ENCODE measurements at places on chromosomes 2 and 18.

GRCh38 chr2:60558536-60558935 lies 5.1 kb upstream of the BCL11A start:
- no peak for DNase-seq

GRCh38 chr18:53025247-53025646 lies 685.2 kb downstream of the DCC start:
- no peak for DNase-seq

GRCh38 chr2:217972490-217972889 lies 30.3 kb downstream of the TNS1 start:
- DNase-seq, result no peak

- DNase-seq, result no peak
Observed at GRCh38 chr2:236938126-236938525, 147.6 kb upstream of the COPS8 start.

- DNase-seq, result no peak
Observed at GRCh38 chr2:151551556-151551955, 141.9 kb downstream of the RIF1 start.

GRCh38 chr2:74886811-74887210 lies 52.9 kb downstream of the HK2 start:
- DNase-seq, result no peak

GRCh38 chr2:221176667-221177066 lies 395.4 kb downstream of the EPHA4 start:
- DNase-seq, result no peak

DNA sequence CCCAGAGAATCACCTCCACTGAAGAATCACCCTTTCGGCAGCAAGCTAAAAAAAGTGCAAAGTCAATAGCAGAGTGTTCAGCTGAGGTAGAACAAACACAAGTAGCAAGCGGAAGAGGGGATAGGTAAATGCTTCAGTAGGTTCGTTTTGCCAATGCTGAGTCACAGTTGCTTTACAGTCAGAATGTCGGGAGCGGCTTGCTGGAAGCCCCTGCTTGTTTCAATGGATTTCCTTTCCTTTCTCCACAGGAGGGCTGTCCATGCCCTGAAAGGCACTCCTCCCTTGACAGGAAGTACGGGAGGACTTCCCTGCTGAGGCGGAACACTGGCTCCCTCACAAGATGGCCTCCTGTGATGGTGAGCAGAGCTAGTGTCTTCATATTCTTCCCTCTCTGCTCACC lies 146.2 kb upstream of the LYPD1 start:
- DNase-seq, result no peak

DNA sequence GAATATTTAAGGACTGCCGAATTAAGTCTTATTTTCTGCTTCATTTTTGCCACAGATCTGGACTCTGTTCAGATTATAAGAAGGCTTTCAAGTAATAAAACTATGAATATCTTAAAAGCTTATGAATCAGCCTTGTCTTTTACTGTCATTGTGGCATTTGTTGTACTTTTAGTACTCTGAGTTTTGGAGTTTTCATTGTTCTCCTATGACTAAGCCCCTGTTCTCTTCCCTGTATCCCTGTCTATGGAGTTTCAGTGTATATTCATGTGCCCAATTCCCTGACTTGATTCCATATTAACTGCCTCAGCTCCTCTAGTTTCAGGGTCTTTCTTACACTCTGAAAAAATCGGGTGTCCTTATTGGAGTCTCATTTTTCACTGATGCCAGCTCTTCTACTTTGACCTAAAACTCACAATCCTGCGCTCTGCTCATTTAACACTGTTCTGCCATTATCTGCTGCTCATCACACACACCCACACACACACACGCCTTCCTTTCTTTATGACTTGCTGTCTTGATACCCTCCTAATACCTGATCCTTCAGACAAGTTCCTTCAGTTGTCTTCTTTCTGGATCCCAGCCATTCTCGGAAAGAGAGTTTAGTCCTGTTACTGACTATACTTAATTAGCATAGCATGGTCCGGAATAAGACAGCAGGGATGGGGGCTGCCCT lies 511.8 kb downstream of the CPS1 start:
- DNase-seq, result no peak

DNA sequence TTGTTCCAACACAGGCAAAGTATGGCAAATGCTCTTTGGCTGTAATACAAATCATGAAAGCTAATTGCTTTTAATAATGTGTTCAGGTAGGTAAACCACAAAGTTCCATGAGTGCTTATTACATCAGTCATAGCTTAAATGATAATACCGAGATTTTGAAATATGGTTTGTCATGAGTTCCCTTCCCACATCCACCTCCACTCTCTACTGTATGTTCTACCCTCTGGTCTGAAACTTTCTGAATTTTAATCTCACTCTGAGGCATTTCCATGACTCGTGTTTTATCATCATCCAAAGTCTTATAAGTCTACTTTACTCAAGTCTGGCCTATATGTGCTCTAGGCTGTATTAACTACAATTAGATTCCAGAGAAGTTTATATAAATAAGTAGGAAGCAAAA lies 354.8 kb downstream of the AKAIN1 start:
- no peak for DNase-seq

GRCh38 chr18:49273241-49273880 lies 187.1 kb downstream of the DYM start:
- DNase-seq, result no peak

- DNase-seq, result no peak
Observed at GRCh38 chr2:8090748-8091700, 590.8 kb upstream of the ID2 start.

Data from stimulated activated CD8-positive, alpha-beta memory T cell treated with anti-CD3 and anti-CD28 coated beads, Interleukin-2, amount 100 ng/mL, for 1 hour (primary cell).